ENCODE measurements at places on chromosomes 6 and 20.
A peak's percentile ranks its signal among the peaks of the same experiment; 100 is the strongest.

DNA sequence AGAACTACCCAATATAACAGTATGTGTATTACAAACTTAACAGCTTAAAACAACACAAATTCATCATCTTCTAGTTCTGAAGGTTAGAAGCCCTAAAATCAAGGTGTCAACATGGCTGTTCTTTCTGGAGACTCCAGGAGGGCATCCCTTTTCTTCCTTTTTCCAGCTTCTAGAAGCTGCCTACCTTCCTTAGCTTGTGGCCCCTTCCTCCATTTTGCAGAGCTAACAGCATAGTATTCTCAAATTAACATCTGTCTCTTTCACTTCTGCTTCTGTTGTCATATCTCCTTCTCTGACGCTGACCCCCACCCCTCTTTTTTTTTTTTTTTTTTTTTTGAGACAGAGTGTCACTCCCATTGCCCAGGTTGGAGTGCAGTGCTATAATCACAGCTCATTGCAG is 52.8 kb upstream of the AKIRIN2 start:
- no peak for DNase-seq

DNA sequence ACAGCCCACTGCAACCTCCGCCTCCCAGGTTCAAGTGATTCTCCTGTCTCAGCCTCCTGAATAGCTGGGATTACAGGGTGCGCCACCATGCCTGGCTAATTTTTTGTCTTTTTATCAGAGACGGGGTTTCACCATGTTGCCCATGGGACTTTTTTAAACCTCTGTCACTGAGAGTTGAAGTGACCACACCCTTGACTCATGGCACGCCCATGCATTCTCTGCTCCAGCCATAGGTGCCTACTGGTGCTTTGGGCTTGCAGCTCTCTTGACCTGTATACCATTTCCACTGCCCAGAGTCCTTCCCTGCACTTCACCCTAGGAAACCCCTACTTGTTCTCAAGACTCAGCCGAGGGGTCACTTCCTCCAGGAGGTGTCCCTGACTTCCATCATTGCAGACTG is 2.4 kb upstream of the SCRT2 start:
- no peak for DNase-seq

DNA sequence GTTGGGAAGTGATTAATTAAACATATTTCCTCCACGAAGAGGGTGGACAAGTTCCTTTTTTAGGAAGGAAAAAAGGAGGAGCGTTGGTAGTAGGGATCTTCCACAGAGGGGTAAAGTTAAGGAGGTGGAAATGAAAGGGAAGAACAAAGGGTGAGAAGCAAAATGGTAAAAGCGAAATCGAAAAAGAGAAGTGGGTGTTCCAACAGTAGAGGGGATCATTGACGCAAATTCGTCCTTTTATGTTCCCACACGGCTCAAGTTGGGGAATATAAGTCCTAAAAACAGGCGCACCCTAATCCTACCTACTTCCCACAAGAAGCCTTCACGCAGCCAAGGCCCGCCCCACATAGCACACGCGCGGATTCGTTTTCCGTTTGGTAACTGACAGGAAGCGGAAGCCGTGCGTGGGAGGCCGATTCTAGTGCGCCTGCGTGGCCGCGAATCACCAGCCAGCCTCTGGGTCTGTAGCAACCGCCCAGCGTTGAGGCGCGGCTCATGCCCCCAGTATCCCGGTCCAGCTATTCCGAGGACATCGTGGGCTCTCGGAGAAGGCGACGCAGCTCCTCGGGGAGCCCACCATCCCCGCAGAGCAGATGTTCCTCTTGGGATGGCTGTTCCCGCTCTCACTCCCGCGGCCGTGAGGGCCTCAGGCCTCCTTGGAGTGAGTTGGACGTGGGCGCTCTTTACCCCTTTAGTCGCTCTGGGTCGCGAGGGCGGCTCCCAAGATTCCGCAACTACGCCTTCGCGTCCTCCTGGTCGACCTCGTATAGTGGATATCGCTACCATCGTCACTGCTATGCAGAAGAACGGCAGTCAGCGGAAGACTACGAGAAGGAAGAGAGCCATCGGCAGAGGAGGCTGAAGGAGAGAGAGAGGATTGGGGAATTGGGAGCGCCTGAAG is at the start of gene NKAPL:
TSS of gene NKAPL (plus strand) at position 421 of the 901 bp plus-strand sequence. CDS start at position 496, 75 bp downstream.
- peak; percentile 55 for DNase-seq

GRCh38 chr20:53859684-53860083 is 210.7 kb downstream of the BCAS1 start:
- no peak for DNase-seq

GRCh38 chr6:52301326-52301725 is 16.8 kb upstream of the MCM3 start:
- DNase-seq, result no peak

- DNase-seq, result no peak
Observed at GRCh38 chr6:36657271-36657670, 21.2 kb upstream of the CDKN1A start.

- no peak for DNase-seq
Observed at GRCh38 chr6:142326540-142326939, 24.7 kb downstream of the ADGRG6 start.

GRCh38 chr20:32252189-32252588 is 25.3 kb upstream of the KIF3B start:
- peak; percentile 74 for DNase-seq

DNA sequence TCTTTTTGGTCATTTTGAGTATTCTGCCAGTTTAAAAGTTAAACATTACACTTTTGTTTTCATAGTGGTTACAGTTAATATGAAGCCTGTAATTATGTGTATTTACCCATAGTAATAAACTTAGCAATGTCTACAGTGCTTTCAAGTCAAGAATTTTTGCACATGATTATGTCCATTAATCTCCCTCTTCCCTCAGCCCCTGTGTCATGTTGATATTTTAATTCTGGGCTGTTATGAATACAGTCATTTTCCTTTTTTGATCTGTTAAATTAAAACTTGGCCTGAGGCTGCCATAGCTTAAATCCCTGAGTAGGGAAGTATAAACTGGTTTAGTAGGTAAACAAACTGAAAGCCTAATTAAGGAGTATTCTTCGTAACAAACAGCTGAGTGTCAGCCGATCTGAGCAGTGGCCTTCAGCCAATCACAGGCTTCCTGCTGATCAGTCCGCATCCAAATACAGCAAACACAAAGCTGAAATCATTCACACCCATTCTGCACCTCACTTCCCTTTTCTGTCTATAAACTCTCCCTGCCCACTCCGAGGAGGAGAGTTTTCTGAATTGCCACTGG is 9.5 kb upstream of the SFT2D1 start:
- no peak for DNase-seq

DNA sequence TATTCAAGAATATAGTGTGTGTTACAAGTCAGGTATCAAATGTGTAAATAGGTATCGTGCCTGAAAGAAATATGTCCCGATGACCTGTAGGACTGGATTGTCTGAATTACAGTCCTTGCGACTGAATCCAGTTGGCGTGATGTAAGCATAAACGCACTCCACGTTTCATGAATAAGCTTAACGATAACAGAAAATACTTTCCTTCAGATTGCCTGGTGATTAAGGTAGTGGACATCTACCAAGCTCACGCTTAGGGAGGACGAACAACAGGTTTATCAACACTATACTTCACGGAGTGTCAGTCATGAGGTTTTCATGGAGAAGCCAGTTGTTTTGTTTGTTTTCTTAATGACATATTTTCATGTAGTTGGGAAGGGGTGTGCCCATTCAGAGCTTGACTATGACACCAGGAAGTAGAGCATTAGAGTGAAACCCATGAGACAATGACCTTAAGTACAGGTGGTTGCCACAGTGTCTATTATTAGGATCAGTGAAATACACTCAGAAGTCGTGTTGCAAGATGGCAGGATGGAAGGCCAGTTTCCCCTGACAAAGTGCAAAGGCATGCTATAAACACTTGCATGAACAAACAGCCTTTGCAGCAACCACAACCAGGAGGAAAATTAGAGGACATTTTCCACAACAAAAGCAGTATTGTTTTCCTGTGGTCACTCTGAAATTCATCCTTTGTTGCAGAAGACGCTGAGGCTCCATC is 305.8 kb upstream of the PRDM1 start:
- DNase-seq, result no peak

DNA sequence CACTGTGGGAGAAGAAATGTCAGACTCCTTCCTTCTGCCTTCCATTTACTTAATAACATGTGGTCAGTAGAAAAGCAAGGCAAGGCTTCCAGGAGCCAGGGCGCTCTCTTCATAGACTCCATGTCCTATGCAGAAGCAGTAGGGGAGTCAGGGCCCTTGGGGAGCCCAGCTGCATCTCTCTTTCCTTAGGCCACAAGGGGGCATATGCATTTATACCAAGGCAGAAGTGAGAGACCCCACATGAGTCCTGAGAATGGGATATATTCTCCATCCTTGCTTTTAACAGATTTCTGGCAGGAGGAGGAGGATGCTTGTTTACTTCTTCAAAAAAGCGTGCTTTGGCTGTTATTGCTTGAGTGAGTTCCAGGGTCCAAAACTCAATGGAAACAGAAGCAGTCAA is 198.5 kb downstream of the HIVEP2 start:
- peak; percentile 23 for DNase-seq

DNA sequence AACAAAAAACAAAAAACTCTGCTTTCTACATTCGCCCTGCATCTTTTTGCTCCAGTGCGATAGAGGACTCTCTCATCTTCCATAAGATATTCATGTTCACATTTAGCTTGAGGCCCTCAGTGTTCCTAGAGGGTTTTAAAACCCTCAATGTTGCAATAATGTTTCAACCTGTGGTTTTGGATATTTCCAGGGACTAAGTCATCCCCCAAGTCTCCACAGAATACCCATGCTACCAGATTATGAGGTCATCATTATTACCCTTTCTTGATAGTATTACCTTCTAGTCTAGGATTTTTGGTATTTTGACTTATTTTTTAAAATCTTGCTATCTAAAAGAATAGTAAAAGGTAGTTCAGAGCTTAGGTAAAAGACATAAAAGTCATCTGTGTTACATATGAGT is 480.5 kb upstream of the ID4 start:
- DNase-seq, result no peak

DNA sequence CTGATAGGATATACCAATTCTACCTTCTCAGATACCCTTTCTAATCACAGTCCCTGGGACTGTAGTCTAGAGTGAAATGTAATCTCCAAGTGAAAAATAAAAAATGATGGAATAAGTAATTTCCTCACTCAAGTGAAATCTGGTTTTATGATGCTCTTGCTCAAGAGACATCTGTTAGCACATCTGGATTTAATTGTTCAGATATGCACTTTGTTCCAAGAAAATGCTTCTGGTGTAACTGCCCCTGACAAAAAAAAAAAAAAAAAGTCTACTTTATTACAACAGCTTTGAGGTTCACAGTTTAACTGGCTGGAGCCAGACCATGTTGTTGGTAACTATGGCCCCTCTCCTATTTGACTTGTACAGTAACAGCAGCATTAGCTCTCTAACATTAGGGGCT is 251.8 kb downstream of the BTBD9 start:
- no peak for DNase-seq

GRCh38 chr6:33312361-33313104 is 1.3 kb downstream of the TAPBP start:
- DNase-seq, result peak; percentile 76

- DNase-seq, result no peak
Observed at GRCh38 chr6:143402721-143403336, 47.7 kb downstream of the ADAT2 start.

DNA sequence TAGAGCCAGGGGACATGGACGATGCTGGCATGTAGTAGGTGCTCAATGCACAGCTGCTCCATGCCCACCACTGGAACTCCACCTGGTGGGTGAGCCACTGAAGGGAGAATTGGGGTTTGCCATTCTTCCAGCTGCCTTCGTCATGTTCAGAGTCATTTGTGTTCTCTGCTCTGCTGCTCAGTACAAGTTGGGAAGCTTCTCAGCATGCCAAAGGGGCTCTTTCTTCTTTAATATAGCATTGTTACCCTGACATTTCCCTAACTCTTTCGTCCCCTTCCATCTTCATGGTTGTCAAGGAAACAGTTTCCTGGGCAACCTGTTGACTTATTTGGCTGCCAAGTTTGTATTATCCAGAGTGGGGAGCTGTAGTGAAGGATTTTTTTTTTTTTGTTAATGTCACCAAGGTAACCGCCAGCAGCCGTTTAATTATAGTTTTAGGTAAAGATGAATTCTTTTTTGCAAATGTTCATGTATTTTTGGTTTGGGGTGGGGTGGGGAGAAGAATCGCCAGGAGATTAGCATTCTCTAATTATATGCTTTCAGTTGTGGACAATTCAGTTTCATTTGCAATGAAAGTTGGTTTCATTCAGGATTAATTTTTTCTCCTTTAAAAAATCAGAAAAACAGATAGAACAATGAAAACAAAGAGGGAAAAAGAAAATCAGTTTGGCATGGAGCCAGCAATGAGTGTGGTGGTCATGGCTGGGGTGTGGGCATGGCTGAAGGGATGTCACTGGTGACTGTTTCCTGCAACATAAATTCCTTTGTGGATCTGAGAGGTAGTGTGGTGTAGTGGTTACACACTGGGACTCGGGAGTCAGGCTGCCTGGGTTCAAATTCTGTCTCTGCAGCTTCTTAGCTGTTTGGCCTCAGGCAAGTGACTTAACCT is 73.0 kb upstream of the KCNG1 start:
- no peak for DNase-seq

- no peak for DNase-seq
Observed at GRCh38 chr20:56893226-56893917, 264.3 kb downstream of the TFAP2C start.

DNA sequence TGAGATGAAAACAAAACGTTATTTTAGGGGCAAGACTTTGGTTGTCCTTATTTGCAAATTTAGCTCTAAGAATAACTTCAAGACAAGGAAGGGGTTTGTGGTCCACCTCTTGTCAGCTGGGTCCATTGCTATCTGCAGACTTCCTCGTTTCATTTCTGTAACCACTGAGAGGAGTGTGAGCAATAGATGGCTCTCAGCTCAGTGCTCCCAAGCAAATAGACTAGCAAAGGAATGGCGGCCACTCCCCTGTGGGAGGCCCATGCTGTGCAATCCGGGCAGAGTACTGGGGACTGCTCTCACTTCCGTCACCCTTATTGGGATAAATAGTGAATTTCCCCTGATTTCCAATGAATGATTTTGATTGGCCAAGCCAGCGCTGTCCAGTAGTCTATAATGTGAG is 176.6 kb downstream of the ZDHHC14 start:
- DNase-seq, result no peak

GRCh38 chr6:42403831-42404230 is 47.9 kb downstream of the TRERF1 start:
- no peak for DNase-seq

DNA sequence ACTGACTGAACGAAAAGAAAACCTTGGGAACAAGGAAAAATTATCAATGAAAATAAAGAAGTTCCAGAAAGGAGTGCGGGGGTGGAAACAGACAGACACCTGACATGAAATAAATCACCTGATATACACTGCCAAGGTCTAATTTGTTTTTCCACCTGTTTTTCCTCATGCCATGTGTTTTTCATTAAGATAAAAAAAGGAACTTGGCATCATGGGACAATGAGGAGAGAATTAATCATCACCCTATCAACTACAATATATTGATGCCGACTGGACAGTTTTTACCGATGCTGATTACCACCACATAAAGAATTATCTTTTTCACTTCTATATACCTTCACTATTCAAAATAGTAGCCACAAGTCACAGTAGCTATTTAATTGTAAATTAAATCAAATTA is 233.2 kb downstream of the ARHGAP18 start:
- DNase-seq, result no peak

GRCh38 chr6:165167861-165168260 is 141.5 kb downstream of the C6orf118 start:
- no peak for DNase-seq

All from activated T-cell treated with anti-CD3 and anti-CD28 coated beads for 4 hours (primary cell).